ENCODE measurements at places on chromosomes 1 and 21. TPM values are rescaled to one million over a fixed set of nuclear protein-coding genes. Genes with fewer than 3 reads are reported as not detected.

The S100A9 gene
- total RNA-seq = not detected

The ZZZ3 gene
- total RNA-seq = 66.7 TPM

The CYB5RL gene
- total RNA-seq = 9.8 TPM

The ZNF683 gene
- not detected for total RNA-seq

The PBX1 gene
- total RNA-seq = 91.7 TPM

The PTGFR gene
- total RNA-seq = 0.21 TPM

The OR2M4 gene
- 0.19 TPM for total RNA-seq

The ATXN7L2 gene
- total RNA-seq = 15.0 TPM

The SV2A gene
- 123 TPM for total RNA-seq

The GNG4 gene
- total RNA-seq = 34.5 TPM

The PTAFR gene
- 0.27 TPM for total RNA-seq

The REG4 gene
- total RNA-seq = not detected

The FMO5 gene
- total RNA-seq = 3.7 TPM

The FCRL1 gene
- total RNA-seq = not detected

The GFI1 gene
- total RNA-seq = 1.6 TPM

The LCE1B gene
- 0.66 TPM for total RNA-seq

The ZNF648 gene
- total RNA-seq = not detected

The TTC34 gene
- total RNA-seq = 0.81 TPM

The DHX9 gene
- total RNA-seq = 173 TPM

The KIF21B gene
- 21.3 TPM for total RNA-seq

The FAM72B gene
- 1.5 TPM for total RNA-seq

The DCDC2B gene
- total RNA-seq = 0.71 TPM

The DDR2 gene
- 75.2 TPM for total RNA-seq

The BARHL2 gene
- not detected for total RNA-seq

The EPHA10 gene
- 0.16 TPM for total RNA-seq

The SPRR2F gene
- total RNA-seq = not detected

The ADCY10 gene
- 2.6 TPM for total RNA-seq

The TMPRSS3 gene
- total RNA-seq = 0.15 TPM

The ETV3L gene
- total RNA-seq = not detected

Measured in motor neuron (in vitro differentiated cells).